Psoas muscle (tissue), 8 donors: ENCODE measurements at places on chromosomes 16 and 17. TPM values are rescaled to one million over a fixed set of nuclear protein-coding genes. Genes with fewer than 3 reads are reported as not detected.
A peak's percentile ranks its signal among the peaks of the same experiment; 100 is the strongest.

DNA sequence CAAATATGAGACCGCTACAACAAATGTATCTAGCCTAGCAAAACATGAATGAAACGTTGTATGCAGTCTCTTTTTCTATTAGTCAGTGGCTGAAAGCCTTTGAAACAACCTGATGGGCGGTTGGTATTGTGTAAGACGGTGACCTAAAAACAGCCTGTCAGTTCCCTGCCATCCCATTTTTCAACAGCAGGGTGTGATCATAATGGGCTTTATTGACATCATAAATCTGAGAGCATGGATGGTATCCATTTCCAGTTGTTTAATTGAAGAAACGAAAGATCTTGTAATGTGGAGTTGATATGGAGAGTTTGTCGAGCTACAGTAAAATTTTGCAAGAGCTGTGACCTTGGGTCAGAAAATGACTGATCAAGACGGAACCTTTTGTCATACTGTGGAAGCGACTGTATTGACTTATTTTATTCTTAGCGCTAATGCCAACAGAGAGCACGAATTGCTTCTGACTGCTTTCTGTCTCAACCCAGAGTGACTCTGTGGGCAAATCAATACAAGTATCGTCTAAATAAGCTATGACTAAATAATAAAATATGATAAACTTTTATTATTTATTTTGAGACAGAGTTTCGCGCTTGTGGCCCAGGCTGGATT, 12.3 kb upstream of the MEIOB start:
- no peak for DNase-seq

DNA sequence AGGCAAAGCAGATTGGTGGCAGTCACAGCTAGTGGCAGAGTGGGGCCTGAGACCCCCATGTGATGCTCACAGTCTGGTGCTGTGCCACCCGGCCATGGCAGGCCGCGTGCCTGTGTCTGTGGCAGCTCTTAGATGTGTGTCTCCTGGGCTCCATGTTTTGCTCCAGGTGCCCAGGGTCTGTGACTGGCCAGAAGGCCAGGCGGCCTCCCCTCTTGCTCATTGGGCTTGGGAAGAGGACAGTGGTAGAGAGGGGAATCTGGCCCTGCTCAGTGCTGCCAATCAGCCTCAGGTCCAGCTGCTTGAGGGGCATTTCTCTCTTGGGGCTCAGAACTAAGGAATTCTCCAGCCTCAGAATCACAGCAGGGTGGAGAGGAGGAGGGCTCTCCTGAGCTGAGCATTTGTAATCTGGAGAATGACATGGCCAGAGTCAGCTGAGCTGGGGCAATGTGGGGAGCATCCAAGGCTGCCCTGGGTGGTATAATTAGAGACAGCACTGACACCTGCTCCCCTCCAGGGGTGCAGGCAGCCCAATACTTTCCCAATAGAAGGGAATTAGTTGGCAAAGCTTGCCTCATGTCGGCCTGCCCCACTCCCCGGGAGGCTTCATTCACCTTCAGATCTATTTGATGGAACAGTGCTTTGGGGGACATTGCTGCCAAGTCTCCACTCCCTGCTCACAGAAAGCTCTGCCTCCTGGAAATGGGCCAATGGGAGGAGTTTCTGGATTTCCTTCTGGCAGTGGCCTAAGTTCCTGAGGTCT, 2.7 kb upstream of the LASP1NB start:
- DNase-seq: peak; percentile 56

- DNase-seq: no peak
These were observed 60.9 kb downstream of the RPTOR start for GRCh38 chr17:80605326-80606066.

GRCh38 chr17:27524594-27524993, 68.3 kb downstream of the KSR1 start:
- DNase-seq: no peak

GRCh38 chr16:14302031-14302398, 230.9 kb downstream of the MRTFB start:
- peak; percentile 85 for DNase-seq

GRCh38 chr17:44167181-44167861, 3.2 kb upstream of the ASB16 start:
- no peak for DNase-seq

GRCh38 chr16:85900027-85900792, 1.2 kb downstream of the IRF8 start:
- DNase-seq: no peak

- DNase-seq: no peak
These were observed 1422.6 kb upstream of the CDH8 start for GRCh38 chr16:63458846-63459245.

- no peak for DNase-seq
These were observed 51.8 kb downstream of the PIMREG start for GRCh38 chr17:6496116-6496481.

- no peak for DNase-seq
These were observed 27.4 kb upstream of the KDM8 start for GRCh38 chr16:27175888-27176287.

- no peak for DNase-seq
These were observed 18.1 kb downstream of the ADGRG1 start for GRCh38 chr16:57646388-57647039.

- no peak for DNase-seq
These were observed 64.9 kb downstream of the ITFG1 start for GRCh38 chr16:47395733-47396498.

GRCh38 chr16:27379919-27380318, 22.1 kb upstream of the IL21R start:
- DNase-seq: no peak

DNA sequence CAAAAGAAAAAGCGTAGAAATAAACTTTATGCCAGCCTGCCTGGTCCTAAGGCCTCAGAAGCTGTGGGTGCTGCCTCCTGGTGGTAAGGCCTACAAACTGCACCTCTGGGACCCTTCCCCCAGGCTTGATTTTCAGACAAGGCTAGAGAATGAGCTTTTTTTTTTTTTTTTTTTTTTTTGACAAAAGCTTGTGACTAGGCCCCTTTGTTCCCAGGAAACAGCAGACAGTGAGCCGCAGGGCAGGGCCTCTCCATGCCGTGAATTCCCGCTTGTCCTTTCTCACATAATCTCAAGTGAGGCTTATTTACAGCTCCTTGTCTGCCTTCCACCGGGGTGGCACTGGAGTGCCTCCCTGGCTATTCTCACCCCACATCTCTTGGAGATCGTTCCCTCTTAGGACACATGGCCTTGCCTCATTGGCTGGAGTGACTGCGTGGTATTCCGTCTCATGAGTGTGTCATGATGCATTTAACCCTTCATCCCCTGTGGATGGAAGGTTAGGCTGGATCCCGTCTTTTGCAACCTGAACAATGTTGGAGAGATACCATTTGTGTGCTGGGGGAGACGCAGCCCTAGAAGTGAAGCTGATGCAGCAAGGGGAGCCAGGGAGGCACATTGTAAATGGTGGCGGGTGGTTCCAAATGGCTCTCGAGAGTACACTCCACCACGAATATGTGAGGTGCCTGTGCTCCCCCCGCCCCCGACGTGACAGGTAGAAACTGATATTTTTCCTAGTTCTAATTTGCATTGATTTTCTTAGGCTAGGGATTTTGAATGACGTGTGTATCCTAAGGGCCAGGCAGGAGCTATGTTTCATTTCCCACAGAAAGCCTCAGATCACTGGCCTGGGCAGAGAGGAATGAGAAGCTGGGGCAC, 49.6 kb downstream of the USP22 start:
- peak; percentile 76 for DNase-seq

DNA sequence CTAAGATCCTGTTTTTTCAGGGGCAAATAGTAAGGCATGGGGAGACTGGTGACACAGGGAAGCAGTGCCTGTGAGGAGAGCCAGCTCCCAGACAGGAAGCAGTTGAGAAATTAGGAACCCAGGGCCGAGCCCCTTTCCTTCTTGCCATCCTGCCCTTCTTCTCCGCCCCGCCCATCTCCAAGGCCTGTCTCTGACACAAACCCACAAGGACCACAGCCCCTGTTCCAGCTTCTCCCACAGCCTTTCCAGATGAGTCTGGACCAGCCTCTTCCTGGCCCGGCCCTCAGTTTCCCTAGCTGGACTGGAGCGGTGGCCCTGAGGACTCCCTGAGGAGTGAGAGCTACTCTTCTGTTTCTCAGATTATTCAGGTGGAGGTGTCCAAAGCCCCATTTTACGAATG, 9.9 kb downstream of the CCDC102A start:
- DNase-seq: no peak

DNA sequence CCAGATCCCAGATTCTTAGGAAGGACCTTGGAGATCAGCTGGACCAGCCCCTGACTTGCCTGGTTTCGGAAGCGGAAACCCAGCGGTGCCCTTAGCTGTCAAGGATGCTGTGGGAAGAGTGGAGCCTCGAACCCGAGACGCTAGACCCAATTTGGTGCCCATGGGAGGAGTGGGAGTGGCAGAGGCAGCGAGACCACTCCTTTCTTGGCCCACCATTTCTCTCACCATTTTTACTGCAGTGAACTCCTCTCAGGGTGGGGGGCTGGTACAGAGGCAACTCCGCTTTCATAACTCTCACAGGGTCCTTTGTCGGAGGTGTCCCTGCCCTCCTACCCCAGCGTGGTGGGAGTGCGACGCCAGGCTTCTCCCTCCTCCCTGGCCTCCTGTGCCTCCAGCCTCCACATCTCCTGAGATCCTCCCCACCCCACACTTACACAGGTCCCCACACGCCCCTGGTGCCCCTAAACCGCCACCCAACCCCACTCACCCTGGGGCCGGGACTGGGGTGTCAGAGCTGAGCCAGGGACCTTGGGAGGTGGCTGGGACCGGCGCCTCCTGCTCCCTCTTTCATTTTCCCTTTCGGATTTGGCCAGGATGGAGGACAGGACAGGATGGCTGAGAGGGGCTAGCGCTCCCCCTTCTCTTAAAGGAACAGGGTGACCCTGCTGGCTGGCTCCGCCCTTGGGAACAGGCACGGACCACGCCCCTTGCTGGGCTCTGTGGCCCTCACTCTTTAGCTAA, at the start of gene GJD3:
TSS of gene GJD3 (minus strand) at position 617 of the 741 bp plus-strand sequence. CDS start 922 bp downstream, outside the sequence.
- no peak for DNase-seq

DNA sequence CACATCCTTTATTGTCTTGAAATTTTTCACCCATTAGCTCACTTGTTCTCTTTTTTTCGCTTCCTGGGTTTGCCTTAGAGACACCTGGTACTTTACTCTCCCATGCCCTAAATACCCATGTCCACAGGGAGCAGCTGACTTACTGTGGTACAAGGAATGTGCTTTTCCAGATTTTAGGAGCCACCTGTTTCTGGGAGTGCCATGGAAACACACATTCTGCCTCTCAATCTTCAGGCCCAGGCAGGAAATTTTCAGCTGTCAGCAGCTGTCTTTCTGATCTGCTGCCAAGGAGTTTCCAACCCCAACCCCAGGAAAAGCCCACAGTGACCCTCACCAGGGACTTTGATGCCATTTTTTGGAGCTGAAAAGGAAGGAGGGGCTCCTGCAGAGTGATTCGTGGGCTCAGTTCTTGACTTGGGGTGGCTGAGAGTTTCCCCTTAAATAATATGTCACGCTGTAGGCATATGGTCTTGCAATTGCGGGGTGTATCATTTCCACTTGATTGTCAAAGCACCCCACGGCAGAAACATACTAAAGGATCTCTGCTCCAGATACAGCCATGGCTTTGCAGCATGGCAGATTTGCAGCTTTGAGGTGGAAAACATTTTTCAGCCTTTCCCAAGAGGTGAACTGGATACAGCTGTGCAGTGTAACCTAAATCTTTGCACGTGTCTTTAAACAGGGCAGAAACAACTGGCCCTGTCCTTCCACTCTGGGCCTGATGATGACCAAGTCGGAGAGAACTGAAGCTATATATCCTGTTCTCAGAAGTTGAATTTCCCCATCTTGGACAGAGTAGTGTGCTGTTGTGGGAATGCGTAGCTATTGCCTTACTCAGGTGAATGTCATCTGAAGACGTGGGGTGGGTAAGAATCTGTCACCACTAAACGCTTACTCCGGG, 19.2 kb downstream of the RBFOX1 start:
- no peak for DNase-seq

DNA sequence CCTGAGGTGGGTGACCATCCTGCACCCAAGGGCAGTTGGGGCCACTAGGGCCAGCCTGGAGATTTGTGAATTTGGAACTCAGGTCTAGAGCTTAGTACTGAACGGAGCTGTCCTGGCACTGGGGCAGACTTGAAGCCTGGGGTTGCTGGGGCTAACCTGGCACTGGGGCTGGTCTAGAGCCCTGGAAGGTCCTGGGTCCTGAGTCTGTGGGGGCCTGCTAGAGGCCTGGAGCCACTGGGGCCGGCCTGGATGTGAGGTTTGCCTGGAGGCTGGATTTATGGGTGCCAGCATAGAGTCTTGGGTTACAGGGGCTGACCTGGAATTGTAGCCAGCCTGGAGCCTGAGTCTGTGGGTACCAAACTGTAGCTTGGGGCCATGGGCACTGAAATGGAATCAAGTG, 1216.9 kb downstream of the CDH11 start:
- DNase-seq: peak; percentile 26

DNA sequence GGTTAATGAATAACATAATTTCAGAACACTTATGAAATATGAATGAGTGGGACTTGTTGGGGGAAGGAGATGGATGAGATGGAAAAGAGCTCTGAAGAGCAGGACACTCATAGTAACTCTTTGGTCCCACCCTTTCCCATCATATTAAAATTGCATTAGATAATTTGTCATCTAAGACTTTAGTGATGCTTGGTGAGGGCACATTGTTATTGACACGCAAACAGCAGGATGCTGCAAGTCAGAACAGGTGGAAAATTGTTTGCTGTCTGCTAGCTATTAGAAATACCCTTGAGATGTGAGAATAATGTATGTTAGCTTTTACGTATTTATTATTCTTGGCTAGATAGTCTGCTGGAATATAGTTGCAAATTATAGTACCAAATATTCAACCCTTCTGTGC, 75.7 kb downstream of the TANC2 start:
- no peak for DNase-seq

DNA sequence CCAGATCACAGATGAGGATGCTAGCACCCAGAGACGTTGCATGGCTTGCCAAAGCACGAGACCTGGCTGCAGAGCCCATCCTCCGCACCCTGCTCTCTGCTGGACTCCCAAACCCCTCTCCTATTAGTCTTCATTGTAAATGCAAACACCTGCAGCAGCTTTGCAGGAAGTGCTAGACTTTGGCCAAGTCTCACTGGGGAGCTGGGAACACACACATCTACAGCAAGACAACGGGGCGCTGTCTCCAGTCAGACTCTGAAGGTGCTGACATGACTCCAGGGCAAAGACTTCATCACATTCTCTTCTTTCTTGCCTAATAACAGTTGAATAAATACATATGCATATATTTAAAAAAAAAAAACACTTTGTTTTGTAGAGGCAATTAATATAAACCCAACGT, 43.8 kb downstream of the CYTH1 start:
- DNase-seq: no peak

- DNase-seq: peak; percentile 36
These were observed 15.5 kb upstream of the RBFOX3 start for GRCh38 chr17:79626156-79626890.

DNA sequence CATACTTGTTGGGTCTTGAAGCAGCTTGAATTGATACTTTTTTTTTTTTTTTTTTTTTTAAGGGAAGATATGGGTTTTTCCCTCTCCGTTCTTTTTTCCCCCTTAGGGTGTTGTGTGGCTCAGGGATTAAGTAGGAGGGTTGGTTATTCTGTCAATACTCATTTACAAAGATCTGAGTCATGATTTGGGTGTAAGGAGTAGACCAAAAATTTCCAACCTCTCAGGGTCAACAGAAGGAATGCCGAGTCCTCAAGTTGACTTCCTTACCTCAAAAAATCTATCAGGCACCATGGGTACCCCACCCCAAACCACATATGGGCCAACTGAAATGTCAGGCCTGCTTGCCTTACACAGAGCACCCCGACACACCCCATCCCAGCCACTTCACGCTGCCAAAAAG, 230.5 kb downstream of the CCDC182 start:
- DNase-seq: no peak

HOXB4 gene
- 4.0 TPM for total RNA-seq

TMEM106A gene
- 2.3 TPM for total RNA-seq

RGS11 gene
- total RNA-seq: 1.0 TPM

SLC6A2 gene
- total RNA-seq: not detected

RNF43 gene
- total RNA-seq: 0.07 TPM

CLEC3A gene
- not detected for total RNA-seq

ACSM3 gene
- total RNA-seq: 4.3 TPM

TMEM114 gene
- not detected for total RNA-seq

TRIM72 gene
- 230 TPM for total RNA-seq
